ENCODE measurements at places on chromosomes 1 and 21.

DNA sequence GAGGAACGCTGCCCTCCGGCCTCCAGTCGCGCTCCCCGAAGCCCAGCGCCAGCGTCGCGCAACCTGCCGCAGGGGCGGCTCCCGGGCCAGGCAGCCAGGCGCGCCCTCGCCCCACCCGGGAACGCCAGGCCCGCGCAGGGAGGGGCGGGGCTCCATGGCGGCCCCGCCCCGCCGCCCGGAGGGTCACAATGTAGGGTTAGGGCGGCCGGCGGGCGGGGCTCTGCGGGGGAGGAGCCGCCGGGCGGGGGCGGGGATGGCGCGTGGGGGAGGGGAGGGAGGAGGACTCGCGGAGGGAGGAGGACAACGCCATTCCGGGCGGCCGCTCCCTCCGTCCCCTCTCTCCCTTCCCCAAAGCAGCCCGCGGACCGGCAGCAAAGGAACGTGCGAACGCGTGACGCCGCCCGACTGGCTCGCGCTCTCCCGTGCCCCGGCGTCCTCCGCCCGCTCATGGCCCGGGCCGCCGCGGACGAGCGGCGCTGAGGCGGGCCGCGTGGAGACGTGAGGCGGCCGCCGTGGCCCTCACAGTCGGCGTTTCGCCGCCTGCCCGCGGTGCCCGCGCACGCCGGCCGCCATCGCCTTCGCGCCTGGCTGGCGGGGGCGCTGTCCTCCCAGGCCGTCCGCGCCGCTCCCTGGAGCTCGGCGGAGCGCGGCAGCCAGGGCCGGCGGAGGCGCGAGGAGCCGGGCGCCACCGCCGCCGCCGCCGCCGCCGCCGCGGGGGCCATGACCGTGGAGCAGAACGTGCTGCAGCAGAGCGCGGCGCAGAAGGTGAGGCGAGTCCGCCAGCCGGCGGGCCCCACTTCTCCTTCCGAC is at the start of gene USP25:
Gene USP25 (plus strand): TSS at position 309 of the 810 bp plus-strand sequence. CDS start 412 bp downstream, at position 721.
- peak; percentile 50 for DNase-seq

- no peak for DNase-seq
Observed at GRCh38 chr1:46549697-46550681, 1.5 kb downstream of the KNCN start.

GRCh38 chr1:209831615-209832014 is 3.8 kb downstream of the UTP25 start:
- DNase-seq = no peak

DNA sequence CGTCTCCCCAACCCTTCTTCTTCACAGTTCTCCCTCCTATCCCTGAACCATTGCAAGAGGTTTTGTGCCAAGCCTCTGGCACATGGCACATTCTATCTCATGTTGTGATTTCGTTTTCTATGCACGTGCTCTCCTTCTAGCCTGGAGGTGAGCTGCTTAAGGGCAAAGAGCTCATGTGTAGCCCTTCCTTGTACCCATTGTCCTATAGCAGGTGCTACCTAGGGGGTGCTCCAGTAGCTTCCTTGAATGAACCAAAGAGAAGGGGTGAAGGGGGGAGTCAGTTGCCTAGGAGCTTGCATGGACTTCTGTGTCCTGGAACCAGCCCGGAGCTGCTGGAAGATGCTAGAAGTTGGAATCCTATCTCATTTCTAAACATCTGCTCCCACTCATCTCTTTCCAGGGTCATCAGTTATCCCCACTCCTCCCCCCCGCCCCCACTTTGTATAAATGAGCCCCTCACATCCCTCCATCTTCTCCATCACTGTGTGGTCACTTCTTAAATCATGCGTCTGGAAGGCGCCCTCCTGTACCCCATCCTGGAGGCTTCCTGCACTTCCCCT is 535 bp upstream of the DISC1 start:
- no peak for DNase-seq

DNA sequence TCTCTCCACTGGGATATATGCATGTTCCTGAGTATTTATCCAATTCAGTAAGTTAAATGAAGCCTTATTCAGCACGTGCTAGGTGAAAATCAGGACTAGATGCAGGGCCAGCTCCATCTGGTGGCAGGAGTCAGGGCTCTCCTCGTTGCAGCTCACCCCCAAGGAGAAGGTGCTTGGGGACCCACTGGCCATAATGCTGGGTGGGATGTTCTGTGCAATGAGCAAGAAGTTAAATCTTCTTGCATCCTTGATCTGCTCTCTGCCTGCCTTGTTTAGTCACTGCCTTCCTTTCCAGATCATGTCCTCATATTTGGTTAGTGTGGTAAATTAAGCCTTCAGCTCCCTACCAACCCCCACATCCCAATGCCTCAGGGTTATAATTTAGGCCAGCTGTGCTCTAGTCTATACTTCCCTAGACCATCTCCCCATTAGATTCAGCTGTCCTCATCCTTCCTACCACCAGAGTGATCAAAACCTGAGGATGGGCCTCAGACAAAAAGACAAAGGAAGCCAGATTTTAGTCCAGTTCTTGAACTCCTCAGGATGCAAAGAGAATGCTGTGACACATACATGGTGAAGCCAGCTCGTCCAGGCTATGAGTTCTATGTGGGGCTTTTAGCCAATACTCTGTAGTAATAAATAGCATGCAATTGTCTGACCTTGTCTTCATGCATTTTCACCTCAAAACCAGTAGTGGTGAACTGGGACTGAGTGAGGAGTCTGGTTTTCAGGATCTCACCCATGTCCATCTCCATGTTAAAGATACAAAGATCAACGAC is 55.9 kb downstream of the SEC16B start:
- DNase-seq = no peak

DNA sequence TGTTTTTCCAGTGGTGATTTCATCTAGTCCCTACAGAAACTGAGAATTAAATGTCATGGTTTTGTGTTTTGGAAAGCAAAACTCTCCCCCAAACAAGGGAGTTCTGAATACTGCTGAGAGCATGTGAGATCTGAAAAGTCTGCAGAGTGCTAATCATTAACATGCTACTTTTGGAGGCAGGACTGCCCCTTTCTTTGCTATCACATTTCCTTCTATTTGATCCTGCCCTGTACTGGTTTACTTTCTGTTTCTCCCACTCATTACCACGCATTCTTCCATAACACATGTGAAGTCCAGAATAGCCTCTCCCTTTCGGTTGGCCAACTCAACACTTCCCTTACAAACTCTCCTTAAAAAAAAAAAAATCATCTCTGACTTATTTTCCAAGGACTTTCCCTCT is 63.6 kb downstream of the GADD45A start:
- DNase-seq = peak; percentile 56

DNA sequence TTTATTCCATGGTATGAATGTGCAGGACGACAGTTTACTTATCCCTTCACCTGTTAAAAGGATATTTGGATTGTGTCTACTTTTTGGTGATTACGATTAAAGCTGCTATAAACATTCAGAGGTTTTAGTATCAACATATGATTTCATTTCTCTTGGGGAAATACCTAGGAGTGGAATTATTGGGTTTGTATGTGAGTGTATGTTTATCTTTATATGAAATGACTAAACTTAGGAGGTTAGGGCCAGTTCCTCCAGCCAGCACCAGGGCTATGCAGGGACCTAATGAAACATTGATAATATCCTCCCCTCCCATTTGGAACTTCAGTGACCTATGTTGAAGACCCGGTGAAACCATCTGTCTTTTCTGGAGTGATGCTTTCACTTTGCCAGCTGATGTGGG is 13.8 kb downstream of the TMEM51 start:
- no peak for DNase-seq

GRCh38 chr1:227813962-227814361 is 1.5 kb upstream of the PRSS38 start:
- DNase-seq = no peak

DNA sequence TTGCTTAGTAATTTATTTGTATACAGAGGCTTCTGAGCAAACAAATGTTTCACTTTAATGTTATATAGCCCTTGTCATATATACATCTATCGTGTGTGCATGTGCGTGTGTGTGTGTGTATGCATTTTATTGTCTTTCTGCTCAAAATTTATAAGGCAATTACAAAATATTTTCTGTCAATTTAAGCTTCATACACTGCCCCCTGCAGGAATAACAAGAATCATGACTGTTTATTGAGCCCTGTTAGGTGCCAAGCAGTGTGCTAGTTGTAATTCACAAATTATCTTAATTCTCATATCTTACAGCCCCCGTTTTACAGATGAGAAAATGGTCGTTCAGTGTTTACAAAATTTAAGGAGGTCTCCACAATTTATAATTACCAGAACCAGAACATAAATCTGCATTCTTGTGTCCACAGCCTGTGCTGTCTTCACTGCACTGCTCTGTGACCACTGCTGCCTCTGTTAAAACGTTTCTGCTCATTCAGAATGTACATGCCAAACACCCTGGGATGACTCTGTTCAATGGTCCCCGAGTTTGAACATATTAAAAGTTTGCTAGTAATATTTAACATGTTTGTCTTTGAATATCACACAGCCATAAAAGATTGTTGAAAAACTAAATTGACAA is 181.3 kb downstream of the ATP6V1G3 start:
- peak; percentile 1 for DNase-seq

DNA sequence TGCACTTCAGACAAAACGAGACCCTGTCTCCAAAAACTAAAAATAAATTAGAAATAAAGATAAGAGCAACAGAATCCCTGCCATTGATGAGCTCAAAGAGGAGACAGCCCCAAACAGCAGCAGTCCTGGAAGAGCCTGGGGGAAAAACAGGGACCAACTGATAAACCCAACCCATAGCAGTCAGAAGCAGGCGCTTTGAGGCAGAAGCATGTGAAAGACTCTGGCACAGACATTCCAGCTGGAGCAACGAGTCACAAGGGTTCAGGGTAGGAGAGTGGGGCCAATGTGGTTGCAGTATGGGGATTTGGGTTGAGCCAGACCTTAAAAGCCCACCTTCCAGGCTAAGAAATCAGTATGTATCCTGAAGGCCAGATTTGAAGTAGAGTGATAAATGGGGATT is 78.5 kb downstream of the MPZL1 start:
- DNase-seq = no peak

DNA sequence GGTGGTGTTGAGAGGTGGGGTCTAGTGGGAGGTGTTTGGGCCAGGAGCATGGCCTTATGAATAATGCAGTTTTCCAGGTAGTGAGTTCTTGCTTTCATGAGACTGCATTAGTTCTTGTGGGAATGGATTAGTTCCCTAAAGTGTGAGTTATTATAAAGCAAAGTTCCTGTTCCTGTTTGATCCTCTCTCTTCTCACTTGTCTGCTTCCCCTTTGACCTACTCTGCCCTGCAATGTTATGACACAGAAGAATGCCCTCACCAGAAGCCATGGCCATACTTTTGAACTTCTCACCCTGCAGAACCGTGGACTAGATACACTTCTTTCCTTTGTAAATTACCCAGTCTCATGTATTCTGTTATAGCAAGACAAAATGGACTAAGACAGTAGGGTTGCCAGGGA is 53.6 kb downstream of the MAP3K7CL start:
- DNase-seq = no peak

- DNase-seq = no peak
Observed at GRCh38 chr1:87763483-87763882, 434.8 kb downstream of the LMO4 start.

- DNase-seq = no peak
Observed at GRCh38 chr21:22710721-22711120, 1712.5 kb downstream of the NCAM2 start.

- DNase-seq = no peak
Observed at GRCh38 chr1:7220007-7220406, 434.8 kb downstream of the CAMTA1 start.

- no peak for DNase-seq
Observed at GRCh38 chr1:43543567-43543966, 12.9 kb downstream of the PTPRF start.

GRCh38 chr1:177366091-177366490 is 195.3 kb downstream of the BRINP2 start:
- DNase-seq = no peak

DNA sequence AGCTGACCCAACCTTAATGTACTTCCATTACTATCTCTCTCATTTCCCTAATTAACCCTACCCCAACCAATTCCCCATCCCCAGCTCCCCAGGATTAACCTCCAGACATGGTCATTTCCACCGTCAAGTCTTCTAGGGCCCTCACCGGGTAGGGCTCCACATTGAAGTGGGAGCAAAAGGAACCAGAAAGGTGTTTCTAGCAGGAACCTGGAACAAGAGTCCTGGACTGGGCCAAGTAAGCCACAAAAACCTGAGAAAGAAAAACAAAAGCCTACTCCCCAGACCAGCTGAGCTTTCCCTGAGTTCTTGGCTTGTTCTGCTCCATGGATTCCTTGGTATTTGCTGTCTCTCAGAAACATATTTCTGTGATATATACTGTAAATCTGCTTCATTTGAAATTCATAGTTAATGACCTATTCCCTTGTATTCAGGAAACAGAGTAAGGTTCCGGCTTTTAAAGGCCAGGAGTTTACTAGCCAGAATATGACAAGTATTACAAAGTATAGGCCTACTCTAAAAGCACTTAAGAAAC is 58.4 kb downstream of the SYF2 start:
- no peak for DNase-seq

- no peak for DNase-seq
Observed at GRCh38 chr1:214862421-214862820, 220.1 kb upstream of the KCNK2 start.

DNA sequence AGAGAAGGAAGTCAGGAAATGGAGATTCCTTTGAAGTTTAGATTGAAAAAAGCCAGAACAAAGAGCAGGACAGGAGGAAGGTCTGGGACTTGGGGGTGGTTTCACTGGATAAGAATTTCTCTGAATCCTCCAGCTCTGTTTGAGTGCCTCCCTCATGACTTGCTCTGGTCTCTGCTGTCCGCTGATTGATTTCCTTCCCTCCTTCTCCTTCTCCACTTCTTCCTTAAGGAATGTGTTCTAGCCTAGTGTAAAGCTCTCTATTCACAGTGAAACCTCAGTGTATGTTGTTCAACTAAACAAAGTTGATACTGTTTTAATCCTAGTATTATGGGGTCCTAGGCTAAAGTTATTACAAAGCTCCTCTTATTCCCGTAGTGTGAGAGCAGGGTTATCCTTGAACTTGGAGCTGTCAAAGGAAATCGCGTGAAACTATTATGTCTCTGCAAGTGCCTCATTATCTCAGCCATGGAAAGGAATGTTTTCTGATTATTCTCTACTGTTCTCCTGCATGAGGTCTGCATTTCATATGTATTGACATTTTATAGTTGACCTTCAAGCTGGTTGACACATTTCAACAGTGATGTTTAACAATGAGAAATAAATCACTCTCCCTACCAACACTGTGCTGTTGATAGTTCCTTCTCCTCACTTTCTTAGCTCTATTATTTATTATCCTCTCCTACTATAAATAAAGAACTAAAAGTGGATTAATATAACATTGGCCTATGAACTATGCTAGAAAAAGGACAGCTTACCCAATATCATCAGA is 82.7 kb upstream of the KCTD3 start:
- no peak for DNase-seq

- no peak for DNase-seq
Observed at GRCh38 chr1:6923955-6924881, 139.0 kb downstream of the CAMTA1 start.

- no peak for DNase-seq
Observed at GRCh38 chr21:46128106-46128932, 27.1 kb downstream of the FTCD start.

- DNase-seq = no peak
Observed at GRCh38 chr1:48568501-48568900, 96.5 kb upstream of the SPATA6 start.

GRCh38 chr21:35503671-35504070 is 454.6 kb upstream of the RUNX1 start:
- DNase-seq = no peak

Measured in NCI-H2029 treated with DMSO at 0.1 percent for 48 hours (cell line).